ENCODE measurements at places on chromosomes 1 and 21. TPM values are rescaled to one million over a fixed set of nuclear protein-coding genes. Genes with fewer than 3 reads are reported as not detected.

S100A3 gene
- total RNA-seq, result 6.5 TPM

RGS8 gene
- 0.17 TPM for total RNA-seq

FCRL4 gene
- not detected for total RNA-seq

OR2W3 gene
- not detected for total RNA-seq

S100A7 gene
- not detected for total RNA-seq

MROH9 gene
- total RNA-seq, result not detected

DNA sequence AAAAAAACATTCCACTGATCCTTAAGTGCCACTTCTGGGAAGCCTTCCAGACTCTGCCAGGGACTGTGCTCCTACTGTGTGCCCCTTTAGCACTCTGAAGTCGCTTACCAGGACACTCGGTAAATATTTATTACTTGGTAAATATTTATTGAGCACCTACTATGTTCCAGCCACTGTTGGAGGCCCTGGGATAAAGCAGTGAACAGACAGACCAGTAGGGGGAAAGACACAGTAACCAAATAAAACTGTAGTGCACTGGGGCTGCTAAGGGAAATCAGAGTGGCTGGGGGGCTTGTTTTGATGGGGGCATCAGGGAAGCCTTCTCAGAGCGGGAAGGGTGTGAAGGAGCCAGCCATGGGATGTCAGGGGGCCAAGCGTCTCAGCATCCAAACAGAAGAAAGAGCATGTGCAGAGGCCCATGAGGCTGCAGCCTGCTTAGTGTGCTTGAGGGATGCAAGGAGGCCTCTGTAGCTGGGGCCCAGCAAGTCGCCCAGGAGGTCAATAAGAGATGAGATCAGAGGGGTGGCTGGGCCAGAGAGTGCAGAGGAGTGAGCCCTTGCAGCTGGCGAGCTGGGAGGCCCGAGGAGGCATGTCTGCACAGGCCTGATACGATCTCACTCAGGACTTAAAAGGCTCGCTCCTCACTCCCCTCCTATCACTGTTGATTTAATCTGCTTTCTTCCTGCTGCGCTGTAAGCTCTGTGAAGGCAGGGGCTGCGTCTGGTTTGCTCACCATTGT, 28.6 kb downstream of the KAZN start:
- H3K4me1 ChIP-seq, result no peaks in the 10 kb centered on the region
- no peak overlapping the region for H3K4me3 ChIP-seq

DNA sequence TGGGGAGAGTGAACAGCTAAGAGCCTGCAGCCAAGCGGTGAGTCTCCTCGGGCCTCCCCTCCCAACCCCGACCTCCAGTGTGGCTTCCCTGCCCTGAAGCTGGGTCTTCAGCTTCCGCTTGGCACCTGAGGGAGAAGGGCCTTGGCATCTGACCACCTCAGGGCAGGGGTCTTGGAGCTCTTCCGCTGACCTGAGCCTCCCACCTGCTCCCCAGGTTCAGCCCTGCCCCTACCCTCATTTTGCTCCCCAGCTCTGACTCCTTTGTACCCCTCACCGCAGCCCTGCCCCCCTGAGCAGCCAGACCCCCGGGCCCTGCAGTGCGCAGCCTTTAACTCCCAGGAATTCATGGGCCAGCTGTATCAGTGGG, 4.9 kb downstream of the ADAMTSL4 start:
- H3K4me3 ChIP-seq, result no peak overlapping the region
- H3K27me3 ChIP-seq, result no peaks in the 10 kb centered on the region
- H3K36me3 ChIP-seq, result no peaks in the 10 kb centered on the region
- DNase-seq, result peak; percentile 63

- H3K27ac ChIP-seq, result peak overlapping the region; percentile 57
- peaks cover 37% of the 10 kb centered on the region for H3K4me1 ChIP-seq
- DNase-seq, result no peak
- no peaks in the 10 kb centered on the region for H3K36me3 ChIP-seq
- no peaks in the 10 kb centered on the region for H3K27me3 ChIP-seq
- H3K4me3 ChIP-seq, result no peak overlapping the region
Measured at GRCh38 chr1:118097622-118098348, 87.2 kb downstream of the SPAG17 start.

GRCh38 chr1:247295274-247295684, 36.4 kb downstream of the ZNF496 start:
- H3K36me3 ChIP-seq, result peaks cover 12% of the 10 kb centered on the region
- H3K27me3 ChIP-seq, result no peaks in the 10 kb centered on the region
- no peak overlapping the region for H3K4me3 ChIP-seq
- peaks cover 24% of the 10 kb centered on the region for H3K4me1 ChIP-seq

DNA sequence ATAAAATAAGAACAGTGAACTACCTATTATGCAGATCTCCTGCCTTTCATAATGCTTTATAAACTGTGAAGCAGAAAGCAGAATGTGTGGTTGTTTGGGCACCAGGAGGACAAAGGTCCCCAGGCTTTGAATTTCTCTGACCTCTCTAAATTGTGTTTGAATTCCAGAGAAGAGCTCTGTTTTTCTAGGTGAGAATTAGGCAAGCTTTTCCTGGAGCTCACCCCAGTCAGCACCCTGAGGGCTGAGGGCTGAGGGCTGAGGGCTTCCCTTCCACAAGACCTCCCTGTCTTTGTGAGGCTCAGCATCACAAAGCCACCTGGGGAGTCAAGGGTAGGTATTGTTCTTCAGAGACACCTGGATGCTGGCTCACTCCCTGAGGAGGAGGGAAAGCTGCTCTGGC, 45.5 kb upstream of the LRIG2 start:
- no peaks in the 10 kb centered on the region for H3K27me3 ChIP-seq
- H3K27ac ChIP-seq, result no peak overlapping the region
- no peak overlapping the region for H3K4me3 ChIP-seq
- DNase-seq, result no peak

GRCh38 chr1:168085401-168085872, 51.3 kb downstream of the GPR161 start:
- DNase-seq, result no peak
- peaks cover 9% of the 10 kb centered on the region for H3K36me3 ChIP-seq
- H3K27me3 ChIP-seq, result no peaks in the 10 kb centered on the region
- no peak overlapping the region for H3K27ac ChIP-seq
- H3K4me3 ChIP-seq, result no peak overlapping the region

GRCh38 chr1:15900662-15901279, 53.3 kb downstream of the SPEN start:
- no peaks in the 10 kb centered on the region for H3K27me3 ChIP-seq
- no peak overlapping the region for H3K4me3 ChIP-seq
- H3K36me3 ChIP-seq, result no peaks in the 10 kb centered on the region
- peaks cover 25% of the 10 kb centered on the region for H3K4me1 ChIP-seq
- H3K27ac ChIP-seq, result peak overlapping the region; percentile 36

DNA sequence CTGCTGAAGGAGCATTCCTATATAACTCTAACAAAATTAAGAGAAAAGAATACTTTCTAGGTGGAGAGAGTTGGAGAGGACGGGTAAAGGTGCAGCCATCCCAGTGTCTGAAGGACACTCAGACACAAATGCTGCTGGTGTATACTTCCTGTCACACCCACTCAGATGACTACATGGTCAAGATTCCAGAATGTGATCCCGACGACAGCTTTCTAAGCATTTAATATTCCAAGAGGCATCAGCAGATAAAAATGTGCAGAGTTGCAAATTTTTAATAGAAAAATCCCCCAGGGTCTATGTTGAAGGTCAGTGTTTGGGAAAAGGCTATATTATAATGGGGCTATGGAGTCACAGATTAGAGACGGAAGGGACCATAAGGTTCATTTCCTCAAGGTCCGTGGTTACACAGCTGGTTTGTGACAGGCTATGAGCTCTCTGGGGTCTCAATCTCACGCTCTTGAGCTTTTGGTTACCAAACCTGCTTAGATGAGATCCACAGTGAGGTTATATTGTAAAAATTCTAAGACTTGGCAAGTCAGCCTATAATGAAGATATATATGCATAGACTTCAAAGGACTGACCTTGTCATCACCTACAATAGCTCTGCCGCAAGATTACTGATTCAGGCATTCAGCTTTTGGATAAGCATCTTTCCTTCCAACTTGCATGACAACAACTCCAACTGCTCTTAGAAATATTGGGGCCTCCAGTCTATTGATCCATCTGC, 35.1 kb downstream of the ZNF281 start:
- peak overlapping the region; percentile 83 for H3K27ac ChIP-seq
- H3K4me3 ChIP-seq, result peak overlapping the region; percentile 69
